Pancreas (tissue), 10 donors: ENCODE measurements at places on chromosomes 6 and 20. TPM values are rescaled to one million over a fixed set of nuclear protein-coding genes. Genes with fewer than 3 reads are reported as not detected.

DNA sequence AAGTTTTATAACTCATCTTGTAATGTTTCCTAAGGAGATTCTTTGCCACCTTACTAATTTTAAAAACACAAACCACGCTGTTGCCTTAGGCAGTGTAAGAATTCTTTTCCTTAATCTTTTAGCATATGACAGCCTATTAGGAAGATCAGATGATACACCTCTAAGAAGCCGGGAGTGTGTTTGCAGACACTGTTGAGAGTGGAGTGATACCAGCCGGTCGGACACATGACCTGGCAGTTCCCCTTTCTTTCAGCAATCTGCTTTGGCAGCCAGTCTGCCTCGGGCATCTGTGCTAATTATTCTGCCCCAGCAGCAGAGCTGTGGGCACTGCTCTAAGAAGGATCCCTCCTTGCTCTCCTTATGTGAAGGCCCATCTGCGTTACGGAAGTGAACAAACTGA lies 50.9 kb downstream of the PLCB4 start:
- no peak for DNase-seq

GRCh38 chr20:34875642-34876405 lies 588 bp upstream of the ACSS2 start:
- DNase-seq, result peak; percentile 100

DNA sequence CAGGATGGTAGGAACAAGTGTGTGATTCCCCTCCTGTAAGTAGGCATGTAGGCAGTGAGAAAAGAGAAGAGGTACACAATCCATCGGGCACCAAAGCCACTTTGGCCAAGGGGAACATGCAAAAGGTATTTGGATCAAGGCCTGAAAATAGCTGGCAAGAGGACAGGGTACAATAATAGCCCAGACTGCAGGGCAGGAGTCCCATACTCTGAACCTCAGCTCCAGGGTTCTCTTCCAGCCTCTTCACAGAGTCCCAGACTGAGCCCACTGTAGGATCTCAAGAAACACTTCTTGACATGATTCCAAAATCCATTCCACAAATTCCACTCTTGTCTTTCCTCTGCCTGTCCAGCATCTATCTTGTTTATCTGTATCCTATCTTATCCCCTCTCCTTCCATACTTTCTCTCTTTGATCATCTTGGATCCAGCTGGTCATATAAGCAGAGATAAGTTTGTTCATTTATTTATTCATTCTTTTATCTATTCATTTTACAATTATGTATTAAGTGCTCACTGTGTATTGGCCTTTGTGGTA lies 19.7 kb downstream of the ACSS2 start:
- DNase-seq, result no peak

DNA sequence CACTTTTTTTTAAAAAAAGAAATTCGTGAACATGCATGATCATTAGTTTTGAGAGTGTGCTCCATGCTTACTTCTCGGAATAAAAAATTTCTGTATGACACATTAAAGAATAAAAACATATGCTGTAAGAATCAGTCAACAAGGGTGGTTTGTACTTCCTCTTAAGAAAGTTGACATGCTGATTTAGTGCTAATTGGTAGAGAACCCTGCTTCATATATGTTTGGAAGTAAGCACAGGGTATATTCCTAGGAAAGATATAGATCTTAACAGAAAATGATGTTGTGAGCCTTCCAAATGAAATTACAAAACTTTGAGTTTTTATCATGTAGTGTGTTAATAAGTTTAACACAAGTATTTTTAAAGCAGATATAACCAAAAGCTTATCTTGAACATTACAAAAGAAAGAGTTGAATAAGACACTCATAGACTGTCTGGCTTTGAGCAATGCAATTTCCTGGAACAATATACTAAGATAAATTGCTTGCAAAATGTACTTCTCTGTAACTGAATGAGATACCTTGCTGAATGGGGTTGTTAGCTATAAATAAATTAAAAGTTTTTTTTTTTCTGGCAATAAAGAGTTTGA lies 13.8 kb upstream of the VIP start:
- DNase-seq, result no peak

GRCh38 chr6:124941259-124941658 lies 21.0 kb upstream of the RNF217 start:
- DNase-seq, result no peak

- DNase-seq, result no peak
Measured at GRCh38 chr20:63049191-63049518, 42.4 kb upstream of the BHLHE23 start.

- DNase-seq, result no peak
Measured at GRCh38 chr6:52516943-52517342, 59.9 kb downstream of the TRAM2 start.

- DNase-seq, result no peak
Measured at GRCh38 chr6:70375166-70375565, 38.1 kb upstream of the FAM135A start.

DNA sequence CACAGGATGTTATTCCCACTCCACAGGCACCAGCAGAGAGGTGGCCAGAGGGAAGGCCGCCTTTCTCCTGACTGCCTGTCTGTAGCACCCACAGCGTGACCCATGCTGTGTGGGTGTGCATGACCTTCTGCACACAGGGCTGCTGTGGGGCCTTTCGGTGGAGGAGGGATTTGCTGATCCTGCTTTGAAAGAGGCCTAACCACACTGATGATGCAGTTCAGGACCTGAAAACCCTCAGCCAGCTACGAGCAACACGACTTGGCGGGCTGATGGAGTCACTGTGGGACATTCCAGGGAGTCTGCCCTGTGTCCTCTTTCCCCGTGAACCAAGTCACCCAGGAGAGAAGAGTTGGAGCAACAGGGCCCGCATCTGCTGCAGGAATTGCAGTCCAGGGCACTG lies 49.1 kb downstream of the SYTL3 start:
- no peak for DNase-seq

DNA sequence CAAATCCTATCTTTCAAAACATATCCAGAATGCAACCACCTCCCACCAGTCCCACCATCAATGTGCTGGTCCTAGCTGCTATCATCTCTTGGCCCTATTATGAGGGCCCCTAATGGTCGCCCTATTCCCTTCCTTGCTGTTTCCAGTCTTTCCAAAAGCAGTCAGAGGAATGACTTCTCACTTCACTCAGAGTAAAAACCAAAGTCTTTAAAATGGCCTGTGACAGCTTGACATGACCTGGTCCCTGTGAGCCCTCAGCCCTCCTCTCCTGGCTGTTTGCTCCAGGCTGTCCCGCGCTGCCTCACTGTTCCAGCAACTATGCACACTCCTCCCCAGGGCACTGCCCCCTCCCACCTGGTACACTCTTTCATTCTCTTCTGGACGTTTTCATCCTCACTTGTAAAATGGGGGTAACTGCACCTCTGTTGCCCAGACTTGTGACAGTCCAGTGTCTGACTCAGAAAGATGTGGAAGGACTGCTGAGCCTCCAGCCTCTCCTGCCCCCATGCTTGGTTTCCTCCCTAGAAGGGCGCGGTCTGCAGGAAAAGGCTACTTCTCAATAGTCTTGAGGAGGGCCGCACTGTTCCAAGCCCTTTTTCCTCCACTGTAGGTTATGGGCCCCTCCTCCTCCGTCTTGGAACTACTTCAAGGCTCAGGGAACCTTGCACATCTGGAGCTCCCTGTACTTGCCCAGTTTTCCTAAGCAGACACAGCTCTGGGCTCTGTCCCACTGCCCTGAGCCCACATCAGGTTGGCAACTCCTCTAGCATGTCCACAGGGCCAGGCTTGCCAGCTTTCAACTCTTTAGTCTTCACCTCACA lies 64.7 kb downstream of the MYH7B start:
- DNase-seq, result peak; percentile 55

DNA sequence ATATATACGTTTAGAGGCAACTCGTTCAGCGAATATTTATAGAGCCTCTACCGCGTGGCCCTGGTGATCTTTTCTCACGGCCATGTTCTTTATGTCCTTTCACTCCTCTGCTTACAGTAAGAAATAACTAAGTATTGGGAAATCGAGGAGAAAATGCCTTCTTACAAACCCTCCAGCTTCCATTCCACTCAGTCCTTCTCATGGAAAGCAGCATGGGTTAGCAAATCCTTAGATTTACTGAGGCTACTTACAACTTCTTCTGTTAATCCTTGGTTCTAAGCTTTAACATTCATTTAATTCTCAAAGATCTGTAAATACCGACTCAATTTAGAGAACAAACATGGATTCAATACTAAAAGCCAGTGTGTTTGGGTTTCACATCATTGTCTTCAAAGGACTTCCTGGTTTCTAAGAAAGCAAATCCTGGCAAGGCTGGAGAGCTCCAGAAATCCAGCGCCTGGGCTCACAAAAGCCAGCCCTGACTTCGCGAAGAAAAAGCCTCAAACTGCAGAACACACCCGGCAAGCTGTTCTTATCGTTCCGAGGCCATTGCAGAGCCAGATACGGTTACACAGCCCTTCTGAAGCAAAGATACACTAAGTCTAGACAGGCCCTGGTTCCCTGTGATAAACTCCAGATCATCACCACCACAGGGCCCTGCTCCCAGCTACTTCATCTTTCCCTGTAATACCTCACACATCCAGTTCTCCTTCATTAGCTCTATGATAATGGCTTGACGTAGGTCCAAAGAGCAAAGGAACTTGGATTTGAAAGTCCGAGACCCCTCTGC lies 19.2 kb downstream of the AGPAT4 start:
- DNase-seq, result no peak

Gene ID1
- total RNA-seq, result 16.8 TPM

Gene THBS2
- 23.5 TPM for total RNA-seq

Gene SEL1L2
- total RNA-seq, result not detected

Gene ADGRF1
- total RNA-seq, result 1.2 TPM
